ENCODE measurements at places on chromosomes 1 and 21.

- no peak for DNase-seq
Measured at GRCh38 chr1:43058545-43059360, 100.1 kb upstream of the SLC2A1 start.

- no peak for DNase-seq
Measured at GRCh38 chr1:109011335-109011734, 30.6 kb downstream of the WDR47 start.

DNA sequence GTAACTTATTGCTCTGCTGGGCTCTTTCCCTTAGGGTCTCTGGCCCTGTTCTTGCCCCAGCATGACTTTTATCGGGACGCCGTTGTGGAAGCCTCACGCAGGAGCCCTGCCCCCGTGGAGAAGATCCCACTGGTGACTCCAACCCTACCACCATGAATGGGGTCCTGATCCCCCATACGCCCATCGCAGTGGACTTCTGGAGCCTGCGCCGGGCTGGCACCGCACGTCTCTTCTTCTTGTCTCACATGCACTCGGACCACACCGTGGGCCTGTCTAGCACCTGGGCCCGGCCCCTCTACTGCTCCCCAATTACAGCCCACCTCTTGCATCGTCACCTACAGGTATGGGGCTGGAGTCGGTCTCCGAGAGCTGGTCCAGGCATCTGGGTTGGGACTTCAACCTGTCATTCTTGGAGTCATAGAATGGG is 322 bp downstream of the DCLRE1B start:
- DNase-seq = no peak

GRCh38 chr1:82371844-82372498 is 571.2 kb downstream of the ADGRL2 start:
- DNase-seq = no peak

GRCh38 chr1:163924041-163924440 is 602.3 kb downstream of the NUF2 start:
- DNase-seq = no peak

GRCh38 chr1:97783751-97784150 is 137.1 kb downstream of the DPYD start:
- DNase-seq = no peak
